Stimulated activated CD8-positive, alpha-beta memory T cell treated with anti-CD3 and anti-CD28 coated beads, Interleukin-7, amount 100 ng/mL, for 24 hours (primary cell): ENCODE measurements at places on chromosomes 12 and 14.

- no peak for DNase-seq
Observed at GRCh38 chr12:58615047-58615446, 305.3 kb downstream of the LRIG3 start.

- no peak for DNase-seq
Observed at GRCh38 chr12:2264651-2265232, 212.0 kb downstream of the CACNA1C start.

- DNase-seq: no peak
Observed at GRCh38 chr12:130469552-130469951, 131.9 kb downstream of the PIWIL1 start.

GRCh38 chr14:93035917-93036651 lies 79.6 kb downstream of the ITPK1 start:
- no peak for DNase-seq

DNA sequence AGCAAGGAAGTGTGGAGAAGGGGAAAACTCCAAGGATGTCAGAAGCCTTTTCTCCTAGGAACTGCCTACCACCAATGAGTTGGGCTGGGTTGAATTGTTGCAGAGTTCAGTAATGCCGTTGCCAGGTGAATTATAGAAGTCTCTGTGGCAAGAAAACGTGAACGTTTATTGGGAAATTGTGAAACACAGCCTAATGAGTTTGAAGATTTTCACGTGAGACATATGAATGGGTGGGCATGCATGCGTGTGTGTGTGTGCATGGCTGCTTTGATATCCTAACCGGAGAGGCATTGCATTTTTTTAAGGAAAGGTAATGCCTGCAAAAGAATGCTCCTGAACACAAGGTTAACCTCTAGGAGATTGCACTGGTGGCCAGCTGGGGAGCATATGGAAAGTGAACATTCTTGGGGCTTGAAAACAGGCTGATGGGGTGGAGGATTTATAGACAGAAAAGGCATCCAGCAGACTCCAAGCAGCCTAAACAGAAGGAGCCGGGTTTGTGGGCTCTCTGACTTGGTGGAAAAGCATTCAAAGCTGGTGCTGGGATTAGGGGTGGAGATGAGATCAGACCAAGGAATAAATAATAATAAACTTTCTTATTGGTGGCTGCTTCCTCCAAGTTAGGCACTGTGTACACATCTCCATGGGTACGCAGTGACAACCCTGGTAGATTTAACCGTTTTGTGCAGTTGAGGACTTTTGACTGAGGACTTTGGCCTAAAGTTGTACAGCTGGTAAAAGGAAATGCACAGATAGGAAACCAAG lies 67.8 kb downstream of the NTF3 start:
- DNase-seq: no peak

GRCh38 chr12:113391650-113392337 lies 11.9 kb downstream of the SDS start:
- DNase-seq: no peak

DNA sequence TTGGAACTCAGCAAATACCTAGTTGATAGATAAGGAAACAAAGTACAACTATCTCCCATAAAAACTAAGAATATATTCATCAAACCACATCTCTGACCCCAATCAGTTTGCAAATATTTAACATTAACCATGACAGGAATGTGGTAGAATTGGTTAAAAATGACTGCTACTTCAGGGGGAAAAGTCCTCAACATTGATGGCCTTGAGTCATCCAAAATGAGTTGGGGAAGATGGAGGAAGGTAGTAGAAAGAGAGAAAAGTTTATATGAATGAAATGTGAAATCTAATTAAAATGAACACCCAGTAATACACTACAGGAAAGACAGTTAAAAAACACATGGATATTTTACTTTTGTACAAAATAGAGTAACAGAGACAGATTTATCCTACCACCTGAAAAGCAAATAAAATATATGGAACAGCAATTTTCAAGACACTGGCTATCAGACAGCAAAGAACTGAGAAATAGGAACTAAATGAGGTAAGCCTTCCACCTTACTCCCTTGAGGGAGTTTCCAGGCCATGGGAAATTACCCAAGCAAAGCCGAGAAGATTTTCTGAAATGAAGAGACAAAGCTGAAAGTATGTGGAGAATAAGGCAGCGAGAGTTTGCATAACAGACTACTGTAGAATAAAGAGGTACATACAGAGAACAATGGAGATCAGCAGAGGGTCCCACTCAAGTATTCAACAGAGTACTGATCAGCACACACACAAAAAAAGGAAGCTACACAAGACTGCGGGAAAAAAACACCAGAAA lies 49.6 kb downstream of the TC2N start:
- DNase-seq: no peak

DNA sequence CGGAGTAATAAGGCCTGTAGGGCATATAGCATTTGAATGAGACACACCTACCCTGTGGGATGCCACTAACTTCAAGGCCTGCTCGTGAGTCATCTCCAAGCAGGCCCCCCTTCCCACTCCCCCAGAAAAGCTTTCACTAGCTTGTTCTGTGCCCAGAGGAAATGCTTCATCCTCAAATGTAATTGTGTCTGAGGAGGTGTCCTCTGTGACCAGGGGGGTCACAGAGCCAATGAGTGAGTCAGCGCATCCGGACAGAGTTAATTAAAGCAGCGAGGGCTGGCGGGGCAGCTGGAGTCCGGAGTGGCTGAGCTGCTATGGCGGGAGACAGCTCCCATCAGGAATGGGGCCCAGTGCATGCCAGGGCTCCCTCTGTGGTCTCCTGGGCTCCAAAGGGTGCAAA lies 27.0 kb upstream of the ESRRB start:
- DNase-seq: no peak

DNA sequence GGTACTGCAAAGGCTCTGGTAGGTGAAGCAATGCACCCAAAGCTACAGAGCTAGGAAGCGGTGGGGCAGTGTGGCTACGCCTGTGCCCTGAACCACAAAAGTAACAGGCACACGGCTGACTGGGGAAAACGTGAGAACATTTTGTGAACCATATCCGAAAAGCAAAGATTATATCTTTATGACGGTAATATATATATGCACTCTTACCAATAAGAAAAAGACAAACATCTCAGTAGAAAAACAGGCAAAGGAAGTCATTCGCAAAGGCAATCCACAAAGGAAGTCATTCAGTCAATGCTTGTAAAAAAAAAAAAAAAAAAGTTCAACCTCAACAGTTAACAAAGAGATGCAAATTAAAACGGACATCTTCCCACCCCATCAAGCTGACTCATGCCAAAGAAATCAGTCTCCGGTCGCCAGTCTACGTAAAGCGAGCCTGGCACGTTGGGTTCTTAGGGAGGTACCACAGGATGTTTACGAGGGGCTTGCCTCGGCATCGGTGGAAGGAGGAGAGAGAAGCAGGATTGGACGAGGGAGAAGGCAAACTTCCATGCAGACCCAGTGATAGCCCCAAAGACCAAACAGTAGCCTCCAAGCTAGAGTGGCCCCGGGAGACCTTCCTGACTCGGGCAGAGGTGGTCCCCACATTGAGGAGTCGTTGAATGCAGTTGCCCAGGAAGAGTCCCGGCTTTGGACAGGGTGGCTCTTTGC lies 39.4 kb upstream of the PPP2R5C start:
- no peak for DNase-seq

DNA sequence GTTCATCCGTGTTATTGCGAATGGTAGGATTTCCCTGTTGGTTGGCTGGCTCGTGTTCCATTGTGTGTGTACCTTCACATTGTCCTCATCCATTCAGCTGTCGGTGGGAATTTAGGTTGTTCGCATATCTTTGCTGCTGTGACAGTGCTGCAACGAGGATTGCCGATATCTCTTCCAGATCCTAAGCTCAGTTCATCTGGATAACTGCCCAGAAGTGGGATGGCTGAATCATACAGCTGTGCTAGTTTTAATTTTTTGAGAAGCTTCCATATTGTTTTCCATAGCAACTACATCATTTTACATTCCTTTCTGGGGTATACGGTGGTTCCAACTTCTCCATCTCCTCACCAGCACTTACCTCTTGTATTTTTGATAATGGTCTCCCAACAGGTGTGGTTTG lies 292.8 kb upstream of the SFSWAP start:
- no peak for DNase-seq

DNA sequence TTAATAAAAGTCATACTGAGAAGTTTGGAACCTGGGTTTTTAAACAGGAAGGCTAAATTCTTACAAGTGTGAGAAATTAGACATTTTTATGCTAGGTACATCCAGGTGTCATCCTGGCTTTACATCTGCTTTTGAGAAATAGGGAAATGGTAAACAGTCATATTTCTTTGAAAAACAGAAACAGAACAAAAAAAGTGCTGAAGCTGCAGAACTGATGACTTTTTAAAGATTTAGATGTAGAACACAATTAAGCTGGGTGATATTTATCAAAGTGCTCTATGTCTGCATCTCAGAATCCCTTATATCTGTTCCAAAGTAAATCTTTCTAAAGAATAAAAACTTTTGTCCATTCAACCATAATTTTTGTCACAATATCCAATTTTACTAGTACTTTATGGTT lies 282.9 kb upstream of the ATXN7L3B start:
- DNase-seq: no peak

DNA sequence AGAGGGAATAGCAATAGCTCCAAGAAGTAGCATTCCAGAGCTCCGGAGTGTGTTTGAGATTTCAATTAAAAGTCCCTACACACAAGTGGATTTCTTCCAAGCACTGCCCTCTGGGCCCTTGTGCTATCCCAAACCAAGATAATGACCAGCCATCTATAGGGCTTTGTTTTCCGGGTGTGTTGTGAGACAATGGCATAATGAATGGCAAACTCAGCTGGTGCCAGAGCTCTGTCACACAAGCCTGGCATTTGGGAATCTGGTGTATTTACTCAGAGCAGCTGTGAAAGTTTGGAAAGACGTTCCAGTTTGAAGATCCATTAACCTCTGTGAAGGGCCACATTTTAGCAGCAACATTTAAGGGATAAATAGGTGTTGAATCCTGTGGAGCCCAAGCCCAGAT lies 61.2 kb upstream of the TMTC2 start:
- no peak for DNase-seq

GRCh38 chr14:69755784-69756183 lies 11.2 kb upstream of the SRSF5 start:
- no peak for DNase-seq

- DNase-seq: no peak
Observed at GRCh38 chr14:63938198-63939005, 85.6 kb downstream of the SYNE2 start.

DNA sequence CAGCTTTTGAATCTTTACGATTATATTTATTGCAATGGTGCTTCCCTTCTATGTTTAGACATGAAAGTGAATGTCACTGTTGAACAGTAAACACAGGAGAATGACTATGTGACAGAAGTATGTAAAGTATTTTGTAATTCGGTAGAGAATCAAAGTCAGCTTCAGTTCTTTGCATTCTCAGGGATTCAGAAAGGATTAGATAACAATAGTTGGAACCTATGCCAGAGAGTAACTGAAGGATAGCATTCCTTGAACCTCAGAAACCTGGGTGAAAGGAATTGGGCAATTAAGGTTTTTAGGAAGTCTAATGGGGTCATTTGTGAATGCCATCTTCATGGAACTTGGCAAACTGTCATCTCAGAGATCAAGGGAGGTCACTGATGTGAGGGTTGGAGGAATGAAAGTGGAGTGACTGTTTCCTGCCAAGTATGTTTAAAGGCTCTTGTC lies 305.3 kb upstream of the DDHD1 start:
- DNase-seq: no peak

- DNase-seq: no peak
Observed at GRCh38 chr12:55700255-55701018, 7.3 kb downstream of the ITGA7 start.

GRCh38 chr12:91460469-91460868 lies 277.9 kb upstream of the DCN start:
- no peak for DNase-seq

GRCh38 chr12:52164624-52165023 lies 27.2 kb downstream of the KRT80 start:
- DNase-seq: no peak

GRCh38 chr12:6788972-6789924 lies at the start of gene CD4:
Gene CD4 (plus strand): TSS chr12:6789528. CDS start chr12:6800139, 10,611 bp downstream.
- no peak for DNase-seq

- no peak for DNase-seq
Observed at GRCh38 chr14:61479746-61480502, 158.5 kb downstream of the PRKCH start.

DNA sequence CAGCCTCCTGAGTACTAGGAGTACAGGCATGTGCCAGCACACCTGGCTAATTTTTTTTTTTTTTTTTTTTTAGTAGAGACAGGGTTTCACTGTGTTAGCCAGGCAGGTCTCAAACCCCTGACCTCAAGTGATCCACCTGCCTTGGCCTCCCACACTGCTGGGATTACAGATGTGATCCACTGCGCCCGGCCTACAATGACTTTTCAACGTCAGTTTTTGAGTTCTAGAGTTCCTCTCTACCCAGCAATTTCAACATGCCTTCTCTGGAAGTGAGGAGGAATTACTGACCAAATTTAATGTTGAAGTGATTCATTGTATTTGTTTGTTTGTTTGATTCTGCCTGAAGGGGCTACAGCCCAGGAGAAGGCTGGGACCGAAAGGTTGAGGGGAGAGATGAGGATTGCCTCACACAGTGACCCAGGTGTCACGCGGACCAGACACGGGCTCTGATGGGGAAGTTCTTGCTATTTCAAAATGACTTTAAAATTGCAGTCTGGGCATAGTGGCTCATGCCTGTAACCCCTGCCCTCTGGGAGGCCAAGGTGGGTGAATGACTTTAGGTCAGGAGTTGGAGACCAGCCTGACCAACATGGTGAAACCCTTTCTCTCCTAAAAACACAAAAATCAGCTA lies 8.6 kb upstream of the DENR start:
- no peak for DNase-seq

GRCh38 chr12:111443586-111443985 lies 37.9 kb downstream of the SH2B3 start:
- DNase-seq: no peak

DNA sequence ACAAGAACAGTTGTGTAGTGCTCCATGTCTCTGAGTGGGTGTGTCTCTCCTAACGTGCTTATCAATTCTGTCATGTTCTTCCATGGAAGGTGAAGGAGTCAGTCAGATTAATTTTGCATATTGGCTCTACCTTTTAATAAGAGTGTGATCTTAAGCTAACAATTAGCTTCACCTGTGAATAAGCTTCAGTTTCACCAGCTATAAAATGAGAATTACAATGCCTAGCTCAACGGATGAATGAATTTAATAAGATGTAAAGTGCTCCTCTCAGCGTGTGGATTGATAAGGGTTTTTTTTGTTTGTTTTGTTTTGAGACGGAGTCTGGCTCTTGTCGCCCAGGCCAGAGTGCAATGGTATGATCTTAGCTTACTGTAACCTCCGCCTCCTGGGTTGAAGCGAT lies 32.7 kb downstream of the CCDC175 start:
- DNase-seq: no peak

GRCh38 chr12:75455839-75456238 lies 24.7 kb upstream of the GLIPR1 start:
- DNase-seq: no peak

- no peak for DNase-seq
Observed at GRCh38 chr12:98121963-98122362, 393.4 kb upstream of the TMPO start.

GRCh38 chr12:38813923-38814322 lies 91.5 kb downstream of the CPNE8 start:
- DNase-seq: no peak

DNA sequence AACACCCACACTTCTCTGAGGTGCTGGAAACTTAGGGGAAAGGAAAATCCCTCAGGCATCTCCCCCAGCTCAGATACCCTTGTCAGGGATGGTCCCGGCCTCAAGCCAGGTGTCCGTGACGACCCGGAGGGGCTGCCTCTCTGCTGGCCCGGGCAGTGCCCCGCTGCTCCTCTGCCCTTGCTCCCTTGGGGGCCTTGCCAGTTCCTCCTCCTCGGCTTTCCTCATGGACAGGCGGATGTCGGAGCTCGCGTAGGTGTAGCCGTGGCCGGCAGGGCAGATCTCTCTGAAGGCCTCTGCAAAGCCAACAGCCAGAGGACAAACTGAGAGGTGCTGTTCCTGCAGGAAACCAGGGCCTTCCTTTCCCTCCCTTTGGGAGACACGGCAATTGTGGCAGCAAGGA lies 34.8 kb downstream of the ISCA2 start:
- DNase-seq: no peak
